ENCODE measurements at places on chromosomes 7 and 10.

GRCh38 chr10:8088504-8088903 is 34.0 kb downstream of the GATA3 start:
- DNase-seq, result peak; percentile 8

GRCh38 chr7:155944901-155945300 is 132.6 kb upstream of the SHH start:
- DNase-seq, result no peak

GRCh38 chr7:2005786-2006185 is 227.0 kb downstream of the MAD1L1 start:
- DNase-seq, result no peak

DNA sequence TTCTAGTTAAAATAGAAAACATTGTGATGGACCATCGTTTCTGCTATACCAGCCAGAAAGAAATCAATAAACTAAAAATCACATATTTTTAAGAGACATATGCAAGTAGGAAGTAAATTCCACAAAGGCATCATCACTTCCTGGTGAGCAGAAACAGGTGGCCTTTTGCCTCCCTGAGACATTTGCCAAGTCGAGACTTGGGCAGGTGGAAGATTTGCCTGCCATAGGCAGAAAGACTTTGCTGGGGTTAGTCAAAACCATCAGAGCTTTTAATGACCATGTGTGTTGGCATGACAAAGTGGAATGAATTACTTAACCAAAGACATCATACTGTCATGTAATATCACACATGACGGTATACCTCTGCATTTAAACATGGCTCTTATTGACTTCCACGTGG is 66.0 kb upstream of the FGL2 start:
- DNase-seq, result no peak

DNA sequence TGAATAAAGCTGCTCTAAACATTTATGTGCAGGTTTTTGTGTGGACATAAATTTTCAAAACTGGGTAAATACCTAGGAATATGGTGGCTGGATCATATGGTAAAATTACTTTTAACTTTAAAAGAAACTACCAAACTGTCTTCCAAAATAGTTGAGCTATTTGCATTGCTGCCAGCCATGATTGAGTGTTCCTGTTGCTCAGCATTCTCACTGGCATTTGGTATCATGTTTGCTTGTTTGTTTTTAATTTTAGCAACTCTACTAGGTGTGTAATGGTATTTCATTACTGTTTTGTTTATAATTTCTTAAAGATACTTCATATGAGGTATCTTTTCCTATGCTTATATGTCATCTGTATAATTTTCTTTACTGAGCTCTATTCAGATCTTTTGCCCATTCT is 143.2 kb downstream of the POLR1F start:
- no peak for DNase-seq

DNA sequence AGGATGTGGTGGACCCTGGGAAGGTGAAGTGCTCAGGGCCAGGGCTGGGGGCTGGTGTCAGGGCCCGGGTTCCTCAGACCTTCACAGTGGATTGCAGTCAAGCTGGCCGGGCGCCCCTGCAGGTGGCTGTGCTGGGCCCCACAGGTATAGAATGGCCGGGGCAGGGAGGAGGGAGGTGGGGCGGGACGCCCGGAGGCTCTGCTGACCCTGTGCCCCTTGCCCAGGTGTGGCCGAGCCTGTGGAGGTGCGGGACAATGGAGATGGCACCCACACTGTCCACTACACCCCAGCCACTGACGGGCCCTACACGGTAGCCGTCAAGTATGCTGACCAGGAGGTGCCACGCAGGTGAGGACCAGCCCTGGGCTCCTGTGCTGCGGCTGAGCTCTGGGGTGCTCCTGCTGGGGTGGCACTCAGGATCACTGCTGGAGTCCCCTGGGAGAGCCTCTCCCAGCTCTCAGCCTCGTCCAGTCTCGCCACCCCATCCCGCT is 14.9 kb upstream of the ATP6V1F start:
- DNase-seq, result no peak

GRCh38 chr10:63596924-63597323 is 75.7 kb downstream of the REEP3 start:
- no peak for DNase-seq

DNA sequence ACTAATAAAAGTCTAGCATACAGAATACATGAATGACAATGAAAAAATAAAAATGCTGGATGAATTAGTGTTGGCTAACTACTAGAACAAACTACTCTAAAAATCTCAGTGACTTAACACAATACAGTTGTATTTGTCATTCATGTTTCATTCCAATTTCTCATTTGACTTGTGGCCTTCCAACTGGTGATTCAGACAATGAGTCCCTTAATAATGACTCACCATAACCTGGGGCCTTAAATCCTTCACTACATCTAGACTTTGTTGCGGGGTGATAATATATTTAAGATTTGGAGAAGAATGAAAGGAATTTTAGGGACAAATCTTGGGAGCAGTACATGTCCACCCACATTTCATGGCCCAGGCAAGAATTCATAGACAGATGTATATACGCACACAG is 90.5 kb upstream of the POM121L12 start:
- DNase-seq, result no peak

GRCh38 chr10:123274306-123275135 is 120.3 kb downstream of the BUB3 start:
- DNase-seq, result no peak

DNA sequence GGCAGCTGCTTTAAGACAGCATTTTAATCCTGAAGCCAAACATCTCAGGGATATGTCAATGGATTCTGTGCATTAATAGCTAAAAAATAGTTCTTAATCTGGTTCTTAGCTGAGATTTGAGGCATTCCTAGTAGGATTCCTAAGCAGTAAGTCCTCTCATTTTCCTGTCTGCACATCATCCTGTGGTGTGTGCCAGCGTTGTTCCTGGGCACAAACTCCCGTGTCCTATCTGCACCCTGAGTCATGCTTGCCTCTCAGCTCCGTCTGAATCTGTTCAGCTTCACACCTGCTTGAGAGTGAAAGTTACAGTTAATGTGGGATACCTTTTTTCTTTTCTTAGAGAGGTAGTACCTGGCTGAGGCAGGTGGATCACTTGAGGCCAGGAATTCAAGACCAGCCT is 19.5 kb downstream of the BAG3 start:
- DNase-seq, result no peak

GRCh38 chr7:101486433-101487104 is 123.9 kb downstream of the COL26A1 start:
- DNase-seq, result no peak

DNA sequence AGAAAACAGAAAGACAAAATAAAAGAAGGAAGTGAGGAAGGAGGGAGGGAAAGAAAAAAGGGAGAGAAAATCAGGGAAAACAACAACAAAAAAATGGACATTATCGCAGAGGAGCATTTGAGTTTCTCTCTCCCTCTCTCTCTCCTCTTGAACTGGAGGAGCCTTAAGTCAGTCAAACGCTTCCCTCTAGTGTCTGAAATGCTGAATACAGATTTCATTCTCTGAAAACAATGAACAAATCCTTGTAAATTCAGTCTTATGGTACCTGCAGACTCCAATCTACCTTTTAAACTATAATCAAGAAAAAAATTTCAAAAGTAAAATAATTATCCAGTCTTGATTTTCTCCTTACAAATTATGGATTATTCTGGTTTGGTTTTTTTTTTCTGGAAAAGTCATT is 89.2 kb upstream of the PFKP start:
- no peak for DNase-seq

- DNase-seq, result peak; percentile 17
Measured at GRCh38 chr10:62244785-62245467, 23.7 kb downstream of the RTKN2 start.

GRCh38 chr7:3194501-3195141 is 106.4 kb upstream of the SDK1 start:
- no peak for DNase-seq

GRCh38 chr10:5284311-5285057 is 80.3 kb upstream of the UCN3 start:
- DNase-seq, result no peak

DNA sequence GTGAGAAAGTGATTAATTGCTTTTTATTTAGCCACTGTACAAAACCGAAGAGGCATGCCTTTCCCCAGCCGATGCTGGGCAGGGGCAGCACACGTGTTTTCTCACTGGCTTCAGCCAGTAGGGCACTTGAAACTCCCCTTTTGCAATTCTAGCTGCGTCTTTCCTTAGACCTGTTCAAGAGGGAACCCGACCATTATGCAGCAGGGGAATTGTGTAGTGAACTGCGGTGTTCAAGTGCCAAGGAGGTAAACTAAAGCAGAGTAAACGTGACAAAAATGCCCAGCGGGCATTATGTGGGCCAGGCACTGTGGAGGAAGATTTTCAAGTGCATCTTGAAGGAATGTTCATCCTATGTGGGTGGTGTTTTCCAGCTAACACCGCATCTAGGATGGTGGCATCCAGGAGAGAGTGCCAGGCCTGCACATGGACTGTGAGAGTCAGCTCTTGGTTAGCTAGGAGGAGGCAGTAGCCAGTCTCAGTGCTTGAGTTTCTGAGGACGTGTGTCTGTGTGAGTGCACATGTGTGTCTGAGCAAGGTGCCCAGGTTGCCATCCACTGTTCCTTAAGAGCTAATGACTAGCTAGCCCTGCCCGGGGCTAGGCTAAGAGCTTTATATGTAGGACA is 3.3 kb downstream of the WIPF3 start:
- no peak for DNase-seq

GRCh38 chr10:62585211-62585775 is 211.1 kb downstream of the ZNF365 start:
- no peak for DNase-seq

- DNase-seq, result no peak
Measured at GRCh38 chr10:120987359-120987758, 136.2 kb downstream of the WDR11 start.

- no peak for DNase-seq
Measured at GRCh38 chr7:138378741-138379559, 81.1 kb upstream of the TRIM24 start.

DNA sequence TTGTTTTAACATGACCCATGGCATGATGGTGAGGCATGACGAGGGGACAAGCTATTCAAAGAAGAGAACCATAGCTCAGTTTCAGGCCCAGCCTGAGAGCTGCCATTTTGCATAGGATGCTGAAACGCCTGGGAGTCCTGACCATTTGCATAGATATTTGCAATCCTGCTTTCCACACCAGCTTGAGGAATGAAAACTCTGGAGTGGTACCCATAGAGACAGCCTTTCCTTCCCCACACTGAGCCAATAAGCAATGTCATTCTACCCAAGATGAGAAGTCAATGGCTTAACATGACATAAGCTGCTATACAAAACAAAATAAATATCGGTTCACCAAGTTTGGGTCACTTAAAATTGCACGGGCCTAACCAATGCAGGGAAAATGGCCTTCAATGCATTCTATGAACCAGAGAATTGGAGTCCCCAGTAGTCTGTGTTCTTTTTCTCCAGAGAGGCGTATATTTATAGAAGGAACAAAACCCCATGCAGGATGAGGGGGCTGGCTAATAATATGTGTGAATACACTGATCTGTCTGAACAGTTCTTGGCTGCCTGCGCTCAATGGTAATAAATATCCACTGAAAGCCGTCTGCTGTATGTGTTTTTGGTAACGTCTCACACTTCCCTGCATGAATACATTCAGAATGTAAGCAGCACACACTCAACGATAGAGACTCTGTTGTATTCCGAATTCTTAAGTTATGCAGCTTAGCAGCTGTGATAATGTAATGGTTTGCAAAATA is 329.3 kb downstream of the FRMD4A start:
- DNase-seq, result no peak

GRCh38 chr7:13731643-13732042 is 257.8 kb downstream of the ETV1 start:
- DNase-seq, result no peak

DNA sequence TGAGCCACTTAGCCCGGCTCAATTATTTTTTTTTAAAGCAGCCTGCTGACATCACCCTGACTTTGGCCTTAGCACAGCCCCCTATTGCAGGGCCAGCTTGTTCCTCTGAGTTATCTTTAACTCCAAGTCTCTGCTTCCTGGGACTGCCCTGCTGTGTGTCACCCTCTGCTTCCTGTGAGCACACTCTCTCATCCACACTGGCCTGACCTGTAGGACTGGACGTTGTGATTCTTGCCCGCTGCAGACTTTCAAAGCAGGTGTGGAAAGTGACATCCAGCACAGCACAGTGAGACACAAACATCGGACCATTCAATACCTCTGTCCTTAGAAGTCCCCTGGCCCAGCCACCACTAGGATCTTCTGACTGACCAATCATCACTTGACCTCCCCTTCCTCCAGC is 26.4 kb upstream of the HSPA12A start:
- DNase-seq, result no peak

- DNase-seq, result no peak
Measured at GRCh38 chr7:81802251-81802650, 32.4 kb upstream of the HGF start.

DNA sequence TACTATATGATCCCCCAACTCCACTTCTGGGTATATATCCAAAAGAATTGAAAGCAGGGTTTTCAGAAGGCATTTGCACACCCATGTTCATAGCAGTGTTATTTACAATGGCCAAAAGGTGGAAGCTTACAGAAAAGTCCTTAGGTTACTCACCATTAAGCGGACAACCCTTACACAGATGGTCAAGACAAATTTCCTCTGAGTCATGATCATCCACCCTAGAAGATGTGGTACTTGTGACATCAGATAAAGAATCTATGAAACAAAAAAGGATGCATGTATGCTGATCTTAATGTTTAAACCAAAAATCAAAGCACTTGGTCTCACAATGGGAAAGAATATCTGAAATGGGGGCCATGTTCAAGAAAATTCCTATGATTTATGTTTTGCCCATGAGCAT is 31.1 kb downstream of the ZC3HAV1 start:
- no peak for DNase-seq

GRCh38 chr7:135365721-135366120 is 132.1 kb downstream of the STRA8 start:
- no peak for DNase-seq

DNA sequence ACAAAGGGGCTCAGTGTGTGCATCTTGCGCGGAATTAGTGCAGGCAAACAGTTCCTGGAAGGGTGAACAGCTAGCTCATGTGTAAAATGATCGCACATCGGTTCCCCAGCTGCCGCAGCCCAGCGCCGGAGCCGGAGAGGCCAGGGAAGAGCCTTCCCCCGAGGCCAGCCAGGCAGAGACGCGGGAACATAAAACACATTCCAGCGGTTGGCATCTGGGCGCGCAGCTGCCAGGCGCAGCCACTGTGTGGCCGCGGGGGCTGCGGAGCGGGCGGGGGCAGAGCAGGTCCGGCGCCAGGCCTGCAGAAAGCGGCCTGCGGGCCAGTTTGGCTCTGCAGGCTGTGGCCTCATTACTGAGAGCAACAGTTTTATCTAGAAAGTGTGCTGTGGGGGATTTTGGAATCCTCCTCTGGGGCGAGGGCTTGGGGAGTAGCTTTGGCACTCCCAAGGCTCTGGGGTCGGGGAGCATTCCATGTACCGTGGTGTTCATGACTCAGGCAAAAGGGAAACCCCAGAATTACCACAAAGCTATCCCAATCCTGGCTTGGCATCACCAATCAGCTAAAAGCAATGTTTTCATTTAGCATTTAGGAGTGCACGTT is 74.3 kb downstream of the SAMD9 start:
- DNase-seq, result no peak

Data from stimulated activated CD8-positive, alpha-beta memory T cell treated with anti-CD3 and anti-CD28 coated beads, Interleukin-4, amount 100 ng/mL, for 1 hour (primary cell).